Tibial nerve (tissue), 4 donors: ENCODE measurements at places on chromosomes 5 and 9. TPM values are rescaled to one million over a fixed set of nuclear protein-coding genes. Genes with fewer than 3 reads are reported as not detected.
A peak's percentile ranks its signal among the peaks of the same experiment; 100 is the strongest.

- H3K4me3 ChIP-seq, result no peak overlapping the region
- H3K27me3 ChIP-seq, result no peaks in the 10 kb centered on the region
- no peaks in the 10 kb centered on the region for H3K4me1 ChIP-seq
- H3K27ac ChIP-seq, result no peak overlapping the region
Measured at GRCh38 chr5:93717162-93717561, 24.2 kb downstream of the POU5F2 start.

The OR1J2 gene
- total RNA-seq, result not detected

- no peaks in the 10 kb centered on the region for H3K4me1 ChIP-seq
- no peaks in the 10 kb centered on the region for H3K27me3 ChIP-seq
- no peak overlapping the region for H3K27ac ChIP-seq
- DNase-seq, result no peak
- H3K36me3 ChIP-seq, result no peaks in the 10 kb centered on the region
Measured at GRCh38 chr5:161412792-161413191, 133.7 kb downstream of the GABRB2 start.

- DNase-seq, result no peak
- H3K27ac ChIP-seq, result no peak overlapping the region
- H3K4me1 ChIP-seq, result no peaks in the 10 kb centered on the region
- no peaks in the 10 kb centered on the region for H3K27me3 ChIP-seq
Measured at GRCh38 chr5:98865690-98866089, 63.1 kb downstream of the CHD1 start.

GRCh38 chr9:72667181-72667580 lies 145.8 kb downstream of the TMC1 start:
- H3K27me3 ChIP-seq, result no peaks in the 10 kb centered on the region
- no peak overlapping the region for H3K4me3 ChIP-seq
- no peak for DNase-seq

The TAF1L gene
- 0.21 TPM for total RNA-seq

DNA sequence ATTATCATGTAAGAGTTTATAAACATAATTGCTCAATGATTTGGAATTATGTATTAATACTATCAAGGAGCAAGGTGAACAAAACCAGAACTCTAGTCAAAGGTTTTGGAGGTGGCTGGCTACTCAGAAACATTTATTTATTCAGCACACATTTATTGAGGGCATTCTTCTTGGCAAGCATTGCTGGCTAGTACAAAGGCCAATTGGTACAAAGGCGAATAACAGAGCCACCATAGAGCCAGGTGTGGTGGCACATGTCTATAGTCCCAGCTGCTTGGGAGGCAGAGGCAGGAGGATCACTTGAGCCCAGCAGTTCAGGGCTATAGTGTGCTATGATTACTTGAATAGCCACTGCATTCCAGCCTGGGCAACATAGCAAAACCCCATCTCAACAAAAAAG lies 242.1 kb downstream of the CWC27 start:
- H3K4me3 ChIP-seq, result no peak overlapping the region
- no peaks in the 10 kb centered on the region for H3K4me1 ChIP-seq
- no peaks in the 10 kb centered on the region for H3K36me3 ChIP-seq
- no peak overlapping the region for H3K27ac ChIP-seq

DNA sequence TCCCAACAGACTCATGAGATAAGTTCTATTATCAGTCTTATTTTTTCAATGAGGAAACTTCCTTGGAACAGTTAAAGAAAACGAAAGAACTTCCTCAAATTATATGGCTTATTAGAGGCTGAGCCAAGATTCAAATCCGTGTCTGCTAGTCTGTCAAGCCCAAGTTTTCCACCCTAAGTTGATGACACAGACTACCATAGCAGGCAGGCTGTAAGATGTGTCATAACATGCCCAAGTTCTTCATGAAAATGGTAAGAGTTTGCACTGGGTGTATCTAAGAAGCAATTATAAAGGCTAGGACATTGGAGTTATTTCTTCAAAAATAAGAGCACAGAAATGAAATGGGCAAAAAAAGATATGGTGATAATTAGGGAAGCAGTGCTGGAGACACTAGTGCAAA lies 634.5 kb downstream of the BRINP1 start:
- H3K27me3 ChIP-seq, result no peaks in the 10 kb centered on the region
- no peak for DNase-seq
- no peak overlapping the region for H3K4me3 ChIP-seq
- H3K4me1 ChIP-seq, result no peaks in the 10 kb centered on the region

The OSMR gene
- 97.5 TPM for total RNA-seq

The PCDHGA1 gene
- 2.5 TPM for total RNA-seq

DNA sequence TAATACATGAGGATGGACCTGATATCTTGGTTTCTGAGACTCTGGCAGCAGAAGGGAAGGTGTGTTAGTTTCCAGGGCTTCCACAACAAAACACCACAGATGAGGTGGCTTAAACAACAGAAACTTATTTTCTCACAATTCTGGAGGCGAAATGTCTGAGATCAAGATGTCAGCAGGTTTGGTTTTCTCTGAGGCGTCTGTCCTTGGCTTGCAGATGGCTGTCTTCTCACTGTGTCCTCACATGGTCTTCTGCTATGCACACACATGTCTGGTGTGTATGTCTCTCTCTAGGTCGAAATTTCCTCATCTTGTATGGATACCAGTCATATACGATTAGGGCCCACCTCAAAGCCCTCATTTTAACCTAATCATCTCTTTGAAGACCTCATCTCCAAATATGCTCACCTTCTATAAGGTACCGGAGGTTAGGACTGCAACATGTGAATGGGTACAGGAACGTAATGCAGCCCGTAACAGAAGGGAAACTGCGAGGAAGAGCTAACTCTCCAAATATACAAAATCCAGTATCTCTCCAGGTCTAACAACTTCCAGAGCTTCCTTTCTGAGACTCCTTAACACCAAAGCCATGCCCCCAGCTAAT lies 139.8 kb upstream of the SMARCA2 start:
- H3K4me3 ChIP-seq, result no peak overlapping the region
- DNase-seq, result no peak
- no peaks in the 10 kb centered on the region for H3K4me1 ChIP-seq
- H3K27ac ChIP-seq, result no peak overlapping the region
- no peaks in the 10 kb centered on the region for H3K27me3 ChIP-seq

DNA sequence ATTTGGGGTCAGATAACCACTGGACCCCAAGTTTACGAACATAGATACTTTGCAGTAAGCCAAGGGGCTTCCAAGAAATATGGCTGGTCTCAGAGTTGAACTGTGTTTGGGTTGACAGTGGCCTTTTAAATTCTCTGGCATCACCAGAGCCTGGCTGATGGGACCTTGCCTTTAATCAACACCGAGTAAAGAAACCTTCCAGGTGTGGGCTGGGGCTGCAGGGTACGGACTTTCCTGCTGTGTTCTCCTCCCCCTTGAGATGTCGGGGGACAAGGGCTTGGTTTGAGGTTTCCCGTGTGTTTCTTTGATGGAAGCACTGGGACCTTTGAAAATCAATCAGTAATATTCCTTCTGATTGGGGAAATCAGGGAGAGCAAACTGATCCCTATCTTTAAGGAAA lies 140.1 kb downstream of the MTX3 start:
- H3K4me3 ChIP-seq, result no peak overlapping the region
- no peaks in the 10 kb centered on the region for H3K27me3 ChIP-seq
- H3K27ac ChIP-seq, result no peak overlapping the region
- DNase-seq, result no peak
- H3K4me1 ChIP-seq, result no peaks in the 10 kb centered on the region

DNA sequence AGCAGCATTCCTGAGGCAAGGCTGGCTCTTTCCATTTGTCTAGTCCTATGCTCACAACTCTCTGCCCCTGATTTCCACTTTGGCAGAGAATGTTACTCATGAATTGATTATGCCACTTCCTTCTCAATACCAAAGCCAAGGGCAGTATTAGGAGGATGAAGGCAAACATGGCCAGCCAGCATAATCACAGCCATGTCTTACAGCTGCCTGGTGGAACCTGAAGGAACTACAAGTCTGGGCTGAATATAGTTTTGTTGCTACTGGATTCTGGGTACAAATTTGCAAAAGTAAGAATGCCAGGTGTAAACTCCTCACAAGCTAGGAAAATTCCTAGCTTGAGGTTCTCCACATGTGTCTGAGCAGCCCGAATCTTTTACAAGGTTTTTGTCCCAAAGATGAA lies 4.2 kb downstream of the SIL1 start:
- no peaks in the 10 kb centered on the region for H3K27me3 ChIP-seq
- H3K27ac ChIP-seq, result no peak overlapping the region
- peaks cover 9% of the 10 kb centered on the region for H3K36me3 ChIP-seq
- DNase-seq, result no peak

GRCh38 chr9:16092142-16093091 lies 539.6 kb downstream of the CCDC171 start:
- no peaks in the 10 kb centered on the region for H3K27me3 ChIP-seq
- peak overlapping the region; percentile 21 for H3K27ac ChIP-seq
- no peaks in the 10 kb centered on the region for H3K4me1 ChIP-seq
- no peak overlapping the region for H3K4me3 ChIP-seq

DNA sequence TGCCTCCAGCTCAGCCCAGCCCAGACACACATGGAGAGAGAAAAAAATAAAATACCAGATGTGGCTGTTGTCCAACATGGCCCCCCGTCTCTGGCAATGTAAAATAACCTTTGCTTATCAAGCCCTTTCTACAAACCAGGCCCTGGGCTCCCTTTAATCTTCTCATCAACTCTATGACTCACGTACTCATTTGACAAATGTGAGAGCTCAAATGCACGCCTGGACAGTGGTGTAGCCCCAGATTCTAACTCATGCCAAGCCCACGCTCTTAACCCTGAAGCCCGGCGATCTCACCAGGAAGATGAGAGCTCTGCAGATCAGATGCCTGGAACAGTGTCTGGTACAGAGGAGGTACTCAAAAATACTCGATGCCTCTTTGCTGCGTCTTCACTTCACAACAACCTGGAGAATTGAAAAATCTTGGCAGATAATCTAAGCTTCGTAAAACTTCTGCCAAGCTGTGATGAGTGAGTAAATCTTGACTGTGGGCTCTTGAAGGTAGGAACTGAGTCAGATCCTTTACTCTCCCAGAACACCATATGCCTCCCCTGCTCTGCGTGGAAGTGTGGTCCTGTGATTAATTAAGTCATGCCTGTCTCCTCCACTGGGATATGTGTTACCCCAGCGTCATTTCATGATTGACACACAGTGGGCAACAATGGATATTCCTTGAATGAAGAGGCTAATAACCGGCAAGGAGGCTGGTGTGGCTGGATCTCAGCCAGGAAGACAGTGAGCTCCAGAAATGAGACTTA lies 102.0 kb upstream of the FSTL4 start:
- no peak overlapping the region for H3K4me3 ChIP-seq
- no peak for DNase-seq
- no peaks in the 10 kb centered on the region for H3K36me3 ChIP-seq

- H3K36me3 ChIP-seq, result no peaks in the 10 kb centered on the region
- DNase-seq, result no peak
- no peak overlapping the region for H3K4me3 ChIP-seq
- no peaks in the 10 kb centered on the region for H3K4me1 ChIP-seq
Measured at GRCh38 chr5:71899865-71900342, 180.8 kb downstream of the CARTPT start.

DNA sequence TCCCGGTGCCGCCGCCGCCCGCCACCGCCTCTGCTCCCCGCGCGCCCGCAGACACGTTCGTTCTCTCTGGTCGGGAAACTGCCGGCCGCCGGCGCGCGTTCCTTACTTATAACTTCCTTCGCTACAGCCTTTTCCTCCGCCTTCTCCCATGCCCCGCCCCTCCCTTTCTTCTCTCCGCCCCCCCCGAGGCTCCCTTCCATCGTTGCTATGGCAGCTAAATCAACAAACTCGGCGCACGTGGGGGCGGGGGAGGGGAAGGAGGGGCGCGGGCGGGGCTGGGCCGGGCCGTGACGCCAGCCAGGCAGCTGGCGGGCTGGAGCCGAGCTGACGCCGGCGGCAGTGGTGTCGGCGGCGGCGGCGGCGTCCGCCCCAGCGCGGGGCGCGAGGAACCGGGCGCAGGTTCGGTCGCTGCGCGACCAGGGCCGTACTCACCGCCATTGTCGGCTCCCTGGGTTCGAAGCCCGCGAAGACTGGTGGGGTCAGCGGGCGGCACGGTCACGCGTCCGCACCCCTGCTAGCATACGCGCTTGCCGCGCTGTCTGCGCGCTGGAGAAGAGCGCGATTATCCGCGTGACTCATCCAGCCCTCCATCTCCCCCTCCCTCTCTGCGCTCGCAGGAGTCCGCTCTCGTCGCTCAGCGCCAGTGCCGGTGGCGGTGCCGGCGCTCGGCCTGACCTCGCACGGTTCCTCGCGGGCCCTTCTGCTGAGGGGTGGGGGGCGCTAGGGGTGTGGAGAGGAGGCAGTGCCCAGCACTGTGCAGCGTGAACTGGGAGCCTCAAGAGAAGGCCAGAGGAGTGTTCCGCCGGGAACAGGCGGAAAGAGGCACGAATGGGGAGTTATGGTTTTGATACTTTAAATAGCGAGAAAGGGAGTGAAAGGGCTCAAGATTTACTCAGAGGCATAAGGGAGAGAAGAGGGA lies at the start of gene KLF4:
TSS of gene KLF4 (minus strand) at position 83 of the 919 bp plus-strand sequence. CDS start 597 bp downstream, outside the sequence.
- peak within 1 kb of the TSS; percentile 85 for H3K4me3 ChIP-seq
- peak; percentile 94 for DNase-seq
- H3K36me3 ChIP-seq, result no peaks in the 10 kb centered on the region
- peak within 1 kb of the TSS; percentile 94 for H3K27ac ChIP-seq
- H3K27me3 ChIP-seq, result no peaks in the 10 kb centered on the region

- no peaks in the 10 kb centered on the region for H3K4me1 ChIP-seq
- peaks cover 4% of the 10 kb centered on the region for H3K36me3 ChIP-seq
- no peak overlapping the region for H3K4me3 ChIP-seq
- H3K27me3 ChIP-seq, result no peaks in the 10 kb centered on the region
- peak overlapping the region; percentile 65 for H3K27ac ChIP-seq
Measured at GRCh38 chr9:33320568-33321261, 30.4 kb downstream of the NFX1 start.

DNA sequence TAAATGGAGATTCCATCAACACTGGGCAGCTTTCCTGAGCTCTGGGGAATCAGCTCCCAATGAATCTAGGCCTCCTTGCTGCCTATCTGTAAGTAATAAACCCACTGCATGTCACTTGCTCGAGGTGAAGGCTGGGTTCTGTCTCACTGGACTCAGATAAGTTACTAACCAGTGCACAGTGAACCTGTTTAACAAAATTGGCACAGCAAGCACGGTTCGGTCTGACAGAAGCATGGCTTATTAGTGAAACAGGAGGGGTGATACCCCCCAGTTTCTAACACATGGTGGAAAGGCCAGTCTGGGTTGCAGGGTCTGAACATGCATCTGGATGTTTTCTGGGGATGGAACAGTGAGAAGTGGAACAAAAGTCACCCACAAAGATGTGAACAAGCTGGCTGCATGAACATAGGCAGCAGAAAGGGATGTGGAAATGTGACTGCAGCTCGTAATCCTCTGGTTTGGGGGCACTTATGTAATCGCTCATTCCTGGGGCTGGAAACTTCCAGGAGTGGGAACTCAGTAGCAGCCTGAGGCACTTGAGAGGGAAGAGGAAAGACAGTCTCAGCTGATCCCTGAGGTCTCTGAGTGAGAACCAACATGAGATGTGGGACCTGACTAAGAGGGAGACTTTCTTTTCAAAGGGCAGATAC lies 37.7 kb downstream of the UGT3A2 start:
- H3K4me3 ChIP-seq, result no peak overlapping the region
- no peaks in the 10 kb centered on the region for H3K36me3 ChIP-seq
- no peak overlapping the region for H3K27ac ChIP-seq
- no peaks in the 10 kb centered on the region for H3K27me3 ChIP-seq
- H3K4me1 ChIP-seq, result no peaks in the 10 kb centered on the region
